ENCODE measurements at places on chromosomes 1 and 21.

DNA sequence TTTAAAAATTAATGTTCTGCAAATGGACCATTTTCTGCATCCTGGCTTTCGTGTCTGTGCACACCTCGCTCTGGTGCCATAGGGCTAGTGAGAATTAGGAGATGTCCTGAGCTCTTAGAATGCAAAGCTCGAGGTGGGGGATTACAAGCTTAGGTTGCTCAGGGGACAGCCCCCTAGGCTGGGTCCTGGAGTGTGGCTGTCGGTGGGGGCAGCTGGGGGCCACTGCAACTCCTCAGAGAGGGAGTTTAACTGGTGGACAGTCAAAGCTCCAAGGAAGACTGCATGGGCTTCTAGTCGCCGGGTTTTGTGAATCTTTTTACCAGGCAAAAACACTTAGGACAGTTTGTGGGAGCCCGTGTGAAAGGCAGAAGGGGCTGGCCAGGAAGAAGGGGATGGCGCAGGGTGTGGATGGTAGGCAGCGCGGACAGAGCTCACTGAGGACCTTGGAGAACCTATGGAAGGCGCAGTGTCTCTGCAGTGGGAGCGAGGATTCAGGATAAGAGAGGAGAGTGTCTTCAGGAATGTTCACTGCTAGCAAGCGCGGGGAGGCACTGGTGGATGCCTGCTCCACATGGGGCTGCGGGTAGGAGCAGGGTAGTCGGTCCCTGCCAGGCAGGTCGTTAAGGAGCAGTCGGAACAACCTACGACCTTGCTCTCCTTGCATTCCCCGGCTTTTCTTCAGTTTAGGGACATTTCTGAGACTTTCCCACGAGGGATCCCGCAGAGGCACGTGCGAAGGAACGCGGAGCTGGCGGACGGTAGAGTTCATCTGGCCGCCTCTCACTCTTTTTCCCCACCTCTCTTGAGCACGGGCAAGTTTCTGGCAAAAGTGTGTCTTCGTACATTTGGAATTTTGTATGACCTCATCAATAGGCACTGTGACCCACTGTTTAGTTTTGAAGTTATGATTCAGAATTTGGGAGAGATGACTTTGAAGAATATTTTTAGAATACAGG, 12.9 kb upstream of the KCNE1 start:
- no peak for DNase-seq

DNA sequence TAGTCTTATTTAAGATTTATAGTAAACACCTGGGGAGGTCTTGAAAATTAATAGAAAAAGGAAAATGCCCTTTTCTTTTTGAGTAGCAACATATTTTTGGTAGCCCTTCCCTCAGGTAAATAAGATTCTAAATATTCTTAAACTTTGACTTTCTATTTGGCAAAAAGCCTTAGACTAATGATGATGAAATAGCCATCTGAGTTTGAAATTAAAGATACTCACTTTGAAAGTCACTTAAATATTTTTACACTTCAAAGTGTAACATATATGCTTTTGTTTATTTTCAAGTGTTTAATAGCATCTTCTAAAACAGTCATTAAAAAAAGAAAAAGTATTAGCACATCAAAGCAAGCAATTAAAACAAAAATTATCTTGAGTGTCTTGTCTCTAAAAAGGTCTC, 135.1 kb downstream of the NEK7 start:
- no peak for DNase-seq

DNA sequence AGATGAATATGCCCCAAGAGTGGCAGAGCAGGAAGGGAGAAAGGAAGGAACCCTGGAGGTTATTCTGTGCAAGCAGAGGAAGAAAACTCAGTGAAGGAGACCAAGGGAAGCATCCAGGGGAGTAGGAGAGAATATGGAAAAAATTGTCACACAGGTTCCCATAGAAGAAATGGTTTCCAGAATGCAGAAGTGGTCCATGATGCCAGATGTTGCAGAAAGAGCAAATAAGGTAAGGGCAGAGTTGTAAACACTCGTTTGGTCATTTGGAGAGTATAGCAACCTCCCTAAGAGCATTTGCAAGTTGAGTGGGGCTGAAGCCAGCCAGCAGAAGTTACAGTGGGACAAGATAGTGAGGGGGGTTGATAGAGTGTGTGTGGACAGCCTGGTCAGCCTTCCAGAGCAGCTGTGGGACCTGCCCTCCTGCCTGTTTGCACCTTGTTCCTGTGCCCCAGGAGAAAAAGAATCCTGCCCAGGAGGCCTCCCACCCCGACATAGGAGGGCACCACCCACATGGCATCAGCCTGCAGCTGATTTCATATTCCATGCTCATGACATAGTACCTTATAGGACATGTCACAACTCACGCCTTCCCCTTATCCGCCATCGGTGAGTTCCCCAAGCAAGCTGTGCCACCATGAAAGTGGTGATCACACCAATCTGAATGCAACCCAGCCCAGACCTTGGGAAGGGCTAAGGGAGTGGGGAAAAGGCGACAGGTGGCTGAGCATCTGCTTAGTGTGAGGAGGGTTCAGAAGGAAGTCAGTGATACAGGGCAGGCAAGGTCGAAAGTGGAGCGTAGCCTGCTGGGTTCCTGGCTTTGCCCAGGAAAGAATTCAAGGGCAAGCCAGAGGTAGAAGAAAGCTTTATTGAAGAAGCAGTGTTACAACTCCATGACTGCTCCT, 8.2 kb upstream of the NEK2 start:
- no peak for DNase-seq

DNA sequence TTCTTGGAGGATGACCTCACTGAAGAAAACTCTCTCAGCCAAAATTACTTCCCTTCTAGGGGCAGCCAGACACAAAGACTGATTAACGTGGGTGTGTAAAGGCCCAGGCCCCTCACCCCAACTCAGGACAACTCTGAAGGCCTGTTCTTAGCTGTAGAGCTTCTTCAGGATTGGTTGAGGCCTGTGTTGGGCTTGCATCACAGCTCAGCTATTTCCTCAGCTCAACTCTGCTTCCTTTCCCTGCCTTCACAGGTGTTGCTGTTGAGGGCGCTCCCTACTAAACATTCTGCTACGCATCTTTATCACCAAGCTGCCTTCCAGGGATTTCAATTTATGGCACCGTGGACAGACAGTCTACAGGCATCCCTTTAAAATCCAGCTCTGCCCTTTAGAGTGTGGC, 36.8 kb downstream of the MAB21L3 start:
- no peak for DNase-seq

DNA sequence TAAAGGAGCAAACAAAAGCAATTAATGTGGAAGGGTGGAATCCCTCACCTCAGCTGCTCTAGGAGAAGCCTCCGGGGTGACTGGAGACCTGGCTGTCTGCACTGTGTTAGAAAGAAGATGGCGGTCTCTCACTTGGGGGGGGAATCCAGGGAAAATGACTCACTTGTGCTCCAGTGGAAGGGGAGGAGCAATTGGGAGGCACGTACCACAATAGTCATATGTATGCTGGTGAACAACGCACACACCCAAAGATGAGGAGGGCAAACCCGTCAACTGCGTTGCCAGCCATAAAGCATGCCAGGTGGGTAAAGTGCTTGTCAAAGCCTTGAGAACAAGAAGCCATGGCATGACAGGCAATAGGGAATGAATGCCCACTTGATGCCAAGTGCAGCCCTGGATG, 22.1 kb downstream of the PLEKHA6 start:
- DNase-seq, result no peak

- no peak for DNase-seq
These were observed 5.5 kb downstream of the IFNLR1 start for GRCh38 chr1:24181619-24182018.
